Activated CD4-positive, alpha-beta memory T cell treated with anti-CD3 and anti-CD28 coated beads for 36 hours (primary cell): ENCODE measurements at places on chromosomes 1 and 21. TPM values are rescaled to one million over a fixed set of nuclear protein-coding genes. Genes with fewer than 3 reads are reported as not detected.

The KCNJ9 gene
- total RNA-seq = not detected

The KCNJ15 gene
- total RNA-seq = 0.15 TPM

The MYBPH gene
- not detected for total RNA-seq

The UBE4B gene
- 25.3 TPM for total RNA-seq

The AK5 gene
- total RNA-seq = 2.2 TPM

The IFI44 gene
- 56.1 TPM for total RNA-seq

The OR2L13 gene
- not detected for total RNA-seq

The OLIG2 gene
- total RNA-seq = not detected

The KCNA3 gene
- 25.2 TPM for total RNA-seq
